ENCODE measurements at places on chromosomes 2 and 18.

GRCh38 chr2:142875652-142876051 is 1.8 kb upstream of the KYNU start:
- DNase-seq: no peak

DNA sequence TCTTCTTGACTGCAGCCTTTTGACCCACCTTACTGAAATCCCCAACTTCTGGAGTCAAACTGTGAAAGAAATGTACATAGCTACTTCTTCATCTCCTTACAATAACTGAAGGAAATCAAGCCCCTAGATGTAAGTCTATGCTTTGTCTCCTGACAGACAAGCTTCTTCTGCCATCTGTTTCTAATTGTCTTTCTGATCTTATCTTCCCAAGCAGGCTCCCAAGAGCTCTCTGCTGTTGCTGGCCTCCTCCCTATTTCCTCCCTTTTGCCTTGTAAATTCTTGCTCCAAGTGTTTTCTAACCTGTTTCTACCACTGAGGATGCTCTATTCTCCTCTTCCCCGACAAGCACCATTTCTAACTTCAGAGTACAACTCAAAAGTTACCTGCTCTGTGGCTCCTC is 77.4 kb upstream of the OSR1 start:
- no peak for DNase-seq

DNA sequence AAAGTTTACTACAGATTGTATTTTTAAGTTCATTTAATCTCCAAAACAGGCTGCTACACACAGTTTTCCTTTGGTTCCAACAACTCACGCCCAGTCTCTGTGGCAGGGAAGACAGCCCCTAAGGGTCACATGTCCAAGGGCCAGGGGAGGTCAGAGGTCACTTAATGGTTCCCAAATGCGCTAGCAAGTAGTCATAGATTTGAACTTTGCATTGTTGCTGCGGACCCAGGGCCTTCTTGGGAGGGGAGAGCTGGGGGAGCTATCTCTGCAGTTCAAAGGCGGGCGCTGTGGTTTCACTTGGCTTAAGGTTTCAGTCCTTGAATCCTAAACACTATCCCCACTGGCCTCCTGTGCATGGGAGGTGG is 74.8 kb upstream of the ZNF532 start:
- DNase-seq: no peak

- DNase-seq: no peak
Measured at GRCh38 chr2:237693291-237693994, 66.1 kb downstream of the LRRFIP1 start.

DNA sequence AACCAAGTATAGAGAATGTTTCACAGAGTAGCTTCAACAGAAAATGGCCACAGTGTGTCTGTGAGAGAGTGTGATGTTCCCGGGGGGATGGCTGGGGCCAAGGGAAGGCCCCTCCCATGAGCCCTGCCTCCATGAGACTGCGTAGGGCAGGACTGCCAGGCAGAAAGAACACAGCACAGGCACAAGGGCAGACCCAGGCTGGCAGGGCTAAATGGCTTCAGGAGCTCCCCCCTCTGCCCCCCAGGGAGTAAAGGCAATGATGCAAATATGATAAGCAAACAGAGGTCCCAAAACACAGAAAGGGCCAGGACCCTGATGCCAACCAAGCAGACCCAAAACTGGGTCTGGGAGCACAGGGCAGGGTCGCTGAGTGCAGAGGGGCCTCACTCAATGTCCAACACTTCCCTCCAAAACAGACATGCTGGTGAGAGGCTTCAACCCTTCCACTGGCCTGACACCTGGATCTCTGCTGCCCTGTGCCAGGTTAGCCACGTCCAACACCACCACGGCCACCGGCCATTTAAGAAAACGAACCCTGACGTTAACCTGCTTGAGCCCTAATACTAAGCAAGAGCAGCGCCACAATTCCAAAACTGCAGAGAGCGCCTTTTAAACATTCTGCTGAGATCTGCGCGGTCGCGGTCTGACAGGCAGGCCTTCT is 90.3 kb downstream of the HDAC4 start:
- DNase-seq: no peak

- no peak for DNase-seq
Measured at GRCh38 chr2:96413323-96413722, 77.8 kb downstream of the NCAPH start.

DNA sequence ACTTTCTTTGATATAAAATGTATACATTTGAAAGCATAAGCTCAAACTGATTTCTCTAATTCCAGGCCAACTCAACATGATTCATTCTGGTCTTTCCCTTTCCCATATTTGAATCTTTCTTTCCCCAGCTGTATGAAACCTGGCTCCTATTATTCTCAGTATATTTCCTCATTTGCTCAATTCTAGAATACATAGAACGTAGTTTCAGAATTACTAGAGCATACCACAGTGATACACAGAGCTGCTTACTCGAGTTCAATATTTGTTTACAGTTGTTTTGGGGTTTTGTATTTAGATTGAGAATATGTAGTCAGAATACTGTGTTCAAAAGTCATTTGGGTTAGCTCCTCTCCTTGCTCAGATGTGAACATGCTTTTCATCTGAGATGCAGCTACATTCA is 43.0 kb downstream of the TNFRSF11A start:
- DNase-seq: no peak

DNA sequence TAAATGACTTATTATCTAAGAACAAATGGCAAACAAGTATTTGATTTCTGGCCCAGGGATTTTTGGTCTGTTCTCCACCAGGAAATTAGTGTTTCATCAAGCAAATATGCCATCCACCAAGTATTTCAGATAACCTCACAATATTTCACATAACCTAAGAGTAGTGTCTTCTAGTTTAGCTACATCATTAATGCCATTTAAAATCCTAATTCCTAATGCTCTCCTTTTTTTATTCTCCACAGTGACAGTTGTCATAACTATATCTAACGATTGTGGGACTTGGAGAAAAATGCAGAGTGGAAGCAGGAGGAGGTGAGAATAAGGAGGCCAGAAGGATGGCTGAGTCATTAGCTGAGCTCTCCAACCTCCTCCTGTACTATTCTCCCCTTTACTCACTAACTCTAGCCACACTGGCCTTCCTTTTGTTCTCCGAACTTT is 58.5 kb upstream of the CTLA4 start:
- no peak for DNase-seq

DNA sequence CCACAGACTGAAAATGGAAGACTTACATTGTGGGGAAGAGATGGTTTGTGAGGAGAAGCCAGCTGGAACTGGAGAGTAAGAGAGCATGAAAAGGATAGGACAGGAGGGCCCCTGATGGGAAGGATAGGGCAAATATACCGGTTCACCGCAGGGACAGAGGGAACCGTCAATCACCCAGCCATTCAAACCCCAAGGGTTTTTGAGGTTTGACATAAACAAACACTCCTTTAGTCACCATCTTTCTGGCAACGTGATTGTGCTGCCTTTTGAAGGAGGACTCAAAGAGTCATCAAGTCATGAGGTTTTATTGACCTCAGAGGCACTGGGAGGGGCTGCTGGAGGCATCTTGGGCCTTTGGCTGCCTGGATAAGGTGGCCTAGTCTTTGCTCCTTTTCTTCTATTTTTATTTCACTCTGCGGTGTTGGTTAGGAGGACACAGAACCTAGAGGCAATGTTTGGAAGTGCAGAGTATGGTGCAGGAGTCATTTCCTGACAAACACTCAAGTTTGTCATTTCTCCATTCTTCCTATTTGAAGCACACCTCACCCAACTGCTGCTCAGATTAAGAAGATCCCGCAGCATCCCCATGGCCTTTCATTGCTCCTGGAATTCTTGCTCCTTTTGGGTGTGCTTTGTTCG is 487.3 kb upstream of the SPRED2 start:
- DNase-seq: no peak

- DNase-seq: no peak
Measured at GRCh38 chr2:21966139-21966538, 842.4 kb downstream of the TDRD15 start.

DNA sequence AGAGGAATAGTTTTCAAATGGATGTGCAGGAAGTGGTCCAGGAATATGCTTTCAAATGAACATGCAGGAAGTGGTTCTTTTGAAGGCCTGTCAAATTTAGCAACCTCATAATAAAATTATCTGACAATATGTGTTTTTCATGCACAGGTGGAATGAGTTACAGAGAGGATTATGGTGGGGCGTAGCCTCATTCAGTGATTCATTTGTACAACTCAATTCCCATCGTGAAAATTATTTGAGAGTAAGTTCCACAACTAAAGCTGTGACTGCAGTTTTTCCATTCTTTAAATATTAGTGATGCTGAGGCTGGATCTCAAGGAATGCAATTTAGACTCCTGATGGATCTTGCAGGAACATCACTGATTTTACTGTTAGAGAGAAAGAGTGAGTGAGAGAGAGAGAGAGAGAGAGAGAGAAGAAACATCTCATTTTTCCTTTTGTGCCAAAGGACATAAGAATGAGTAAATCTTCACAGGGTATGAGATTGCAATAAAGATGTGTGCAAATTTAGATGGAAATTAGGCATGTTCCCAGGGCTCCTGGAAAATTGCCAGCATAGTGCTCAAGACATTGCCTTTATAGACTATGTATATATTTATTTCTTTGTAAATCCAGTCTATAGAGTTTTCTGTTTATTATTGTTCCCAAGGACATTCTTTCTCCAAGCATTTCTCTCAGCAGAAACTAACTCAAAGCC is 394.9 kb upstream of the ZEB2 start:
- no peak for DNase-seq

- no peak for DNase-seq
Measured at GRCh38 chr18:24014986-24015638, 558 bp downstream of the TTC39C start.

DNA sequence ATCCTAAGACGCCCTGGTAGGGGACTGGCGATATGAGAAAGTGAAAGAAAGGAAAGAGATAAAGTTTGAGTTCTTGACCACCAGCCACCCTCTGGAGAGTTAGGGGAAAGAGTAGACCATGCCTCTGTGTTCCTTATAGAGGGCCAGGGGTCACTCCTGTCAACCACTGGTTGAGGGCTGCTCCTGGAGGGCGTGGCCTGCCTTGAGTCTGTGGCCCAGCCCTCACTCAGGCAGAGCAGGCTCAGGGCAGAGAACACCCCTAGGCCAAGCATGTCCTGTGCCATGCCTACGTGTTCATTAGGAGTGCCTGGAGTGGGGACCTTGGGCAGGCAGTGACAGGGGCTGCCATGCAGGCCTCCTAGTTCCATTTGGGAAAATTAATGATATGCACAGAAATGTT is 161.1 kb upstream of the EPB41L3 start:
- no peak for DNase-seq

- DNase-seq: no peak
Measured at GRCh38 chr18:13483316-13484270, 242.8 kb downstream of the FAM210A start.

DNA sequence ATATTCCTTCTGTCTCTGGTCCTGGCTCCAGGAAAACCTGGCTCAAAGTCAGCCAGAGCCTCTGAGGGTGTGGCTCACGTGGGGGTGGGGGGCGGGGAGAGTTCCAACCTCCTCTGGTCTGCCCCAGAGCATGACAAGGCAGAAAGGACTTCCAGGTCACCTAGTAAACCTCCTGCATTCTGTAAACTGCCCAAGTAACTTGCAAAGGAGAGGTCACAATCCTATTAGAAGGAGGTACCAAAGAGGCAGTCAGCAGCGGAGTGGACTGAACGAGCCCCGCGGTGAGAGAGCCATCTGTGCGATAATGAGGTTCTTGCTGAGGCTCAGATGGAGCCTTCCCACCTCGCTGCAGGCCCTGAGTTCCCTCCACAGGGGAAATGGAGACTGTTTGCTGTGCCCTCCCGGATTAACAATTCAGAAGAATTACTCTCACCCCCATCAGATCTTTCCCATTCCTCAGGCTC is 58.9 kb upstream of the GATA6 start:
- DNase-seq: no peak

DNA sequence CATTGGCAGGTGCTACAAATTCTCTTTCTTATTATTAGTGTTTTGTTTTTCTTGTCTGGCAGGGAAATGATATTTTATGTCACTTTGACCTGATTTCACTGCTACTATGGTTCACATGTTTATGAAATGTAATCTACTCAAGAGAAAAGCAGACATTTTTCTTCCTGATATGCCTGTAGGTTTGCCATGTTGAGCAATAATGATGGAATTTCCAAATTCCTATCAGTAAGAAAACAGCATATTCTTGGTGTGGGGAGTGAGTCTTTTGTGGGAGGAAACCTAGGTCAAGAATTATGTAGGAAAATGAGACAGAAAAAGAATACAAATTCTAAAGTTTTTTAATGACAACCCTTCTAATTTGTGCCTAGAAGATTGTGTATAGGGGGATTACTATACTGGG is 356.4 kb downstream of the SLC4A3 start:
- DNase-seq: no peak

DNA sequence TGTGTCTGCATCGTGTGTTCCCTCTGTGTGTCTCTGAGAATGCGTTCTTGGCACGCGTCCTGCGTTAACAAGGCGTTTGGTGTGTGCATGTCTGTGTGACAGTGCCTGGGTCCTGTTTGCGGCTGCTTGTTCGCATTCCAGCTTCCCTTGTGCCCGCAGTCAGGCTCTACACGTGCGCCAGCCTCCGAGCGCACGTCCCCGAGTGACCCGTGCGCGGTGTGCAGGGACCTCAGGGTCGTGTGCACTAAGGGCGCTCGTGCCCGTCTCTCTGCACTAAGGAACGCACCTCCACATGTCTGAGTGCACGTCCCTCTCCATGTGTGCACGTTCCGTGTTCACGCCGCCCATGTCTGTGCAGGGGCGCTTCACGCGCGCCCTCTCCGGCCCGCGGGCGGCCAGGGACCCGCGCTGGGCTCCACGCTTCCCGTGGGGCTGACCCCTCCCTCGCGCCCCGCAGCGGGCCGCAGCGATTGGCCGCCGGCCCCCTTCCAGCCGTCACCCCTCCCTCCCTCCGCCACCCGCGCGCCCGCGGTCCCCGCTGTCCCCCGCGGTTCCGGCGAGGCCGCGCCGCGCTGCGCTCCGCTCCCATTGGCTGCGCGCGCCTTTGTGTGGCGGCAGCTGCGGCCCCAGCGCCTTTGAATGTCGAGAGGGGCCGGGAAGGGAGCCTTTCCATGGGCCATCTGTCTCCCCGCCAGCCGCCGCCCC is 229.4 kb downstream of the HAUS1 start:
- peak; percentile 12 for DNase-seq

- no peak for DNase-seq
Measured at GRCh38 chr18:49238433-49239042, 221.9 kb downstream of the DYM start.

GRCh38 chr2:54204476-54204875 is 51.6 kb downstream of the TSPYL6 start:
- no peak for DNase-seq
